Umbilical cord (tissue), 2 donors: ENCODE measurements at places on chromosomes 13 and 19. TPM values are rescaled to one million over a fixed set of nuclear protein-coding genes. Genes with fewer than 3 reads are reported as not detected.

Gene DAND5
- not detected for total RNA-seq

Gene ZNF221
- 15.9 TPM for total RNA-seq

Gene C19orf67
- not detected for total RNA-seq

Gene ZNF44
- 11.1 TPM for total RNA-seq

Gene ADGRE1
- total RNA-seq, result 13.2 TPM

Gene SLC27A1
- 15.4 TPM for total RNA-seq

Gene MBD3L2B
- not detected for total RNA-seq

Gene INSR
- 36.8 TPM for total RNA-seq

Gene IL4I1
- 1.4 TPM for total RNA-seq

Gene ANKRD10
- 83.5 TPM for total RNA-seq

Gene RETN
- total RNA-seq, result not detected
